ENCODE measurements at places on chromosomes 2 and 18.

DNA sequence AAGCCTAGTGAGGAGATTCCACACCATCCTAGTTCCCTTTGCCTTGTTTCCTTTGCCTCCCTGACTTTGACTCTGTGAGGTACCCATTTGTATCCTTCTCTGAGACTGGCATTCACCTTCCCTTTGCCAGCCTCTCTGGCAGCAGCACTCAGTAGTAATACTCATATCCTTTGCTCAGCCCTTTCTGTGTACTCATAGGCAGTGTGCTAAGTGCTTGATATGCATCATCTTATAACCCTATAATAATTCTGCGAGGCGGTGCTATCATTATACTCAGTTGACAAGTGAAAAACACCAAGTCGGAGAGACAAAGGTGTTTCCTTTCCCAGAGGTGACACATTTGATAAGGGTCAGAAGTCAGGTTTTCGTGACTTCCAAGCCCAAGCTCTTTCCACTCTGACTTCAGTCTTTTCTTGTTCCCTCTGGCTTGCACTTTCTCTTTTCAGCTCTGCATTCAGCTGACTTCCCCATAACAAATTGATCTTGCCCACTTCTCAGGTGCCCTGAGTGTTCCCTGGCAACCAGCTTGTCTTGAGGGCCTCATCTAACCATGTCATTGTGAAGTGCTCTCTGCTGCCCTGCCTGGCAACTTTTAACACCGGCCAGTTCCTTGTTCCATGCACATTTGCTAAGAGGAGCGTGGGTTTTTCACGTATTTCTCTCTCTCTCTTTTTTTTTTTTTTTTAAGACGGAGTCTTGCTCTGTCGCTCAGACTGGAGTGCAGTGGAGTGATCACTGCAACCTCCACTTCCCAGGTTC, 94.5 kb upstream of the UPP2 start:
- peak; percentile 17 for DNase-seq

DNA sequence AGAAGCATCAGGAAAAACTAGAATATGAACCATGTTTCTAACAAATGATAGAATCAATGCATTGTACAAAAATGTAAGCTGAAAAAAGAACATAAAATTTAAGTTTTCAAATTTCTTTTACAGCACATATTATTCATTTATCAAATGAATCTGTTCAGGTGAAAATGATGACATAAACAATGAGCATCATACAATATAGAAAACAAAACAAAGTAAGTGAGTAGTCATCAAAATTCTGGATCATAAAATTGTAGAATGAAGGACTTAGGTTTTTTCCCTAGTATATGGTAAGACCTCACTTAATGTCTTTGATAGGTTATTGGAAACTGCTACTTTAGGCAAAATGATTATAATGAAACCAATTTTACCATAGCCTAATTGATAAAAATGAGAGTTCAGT, 427.0 kb upstream of the KCNH7 start:
- DNase-seq = no peak

- no peak for DNase-seq
These were observed 39.5 kb downstream of the ORC4 start for GRCh38 chr2:147980940-147981528.

- DNase-seq = no peak
These were observed 263.5 kb upstream of the LRRTM1 start for GRCh38 chr2:80568011-80568410.

DNA sequence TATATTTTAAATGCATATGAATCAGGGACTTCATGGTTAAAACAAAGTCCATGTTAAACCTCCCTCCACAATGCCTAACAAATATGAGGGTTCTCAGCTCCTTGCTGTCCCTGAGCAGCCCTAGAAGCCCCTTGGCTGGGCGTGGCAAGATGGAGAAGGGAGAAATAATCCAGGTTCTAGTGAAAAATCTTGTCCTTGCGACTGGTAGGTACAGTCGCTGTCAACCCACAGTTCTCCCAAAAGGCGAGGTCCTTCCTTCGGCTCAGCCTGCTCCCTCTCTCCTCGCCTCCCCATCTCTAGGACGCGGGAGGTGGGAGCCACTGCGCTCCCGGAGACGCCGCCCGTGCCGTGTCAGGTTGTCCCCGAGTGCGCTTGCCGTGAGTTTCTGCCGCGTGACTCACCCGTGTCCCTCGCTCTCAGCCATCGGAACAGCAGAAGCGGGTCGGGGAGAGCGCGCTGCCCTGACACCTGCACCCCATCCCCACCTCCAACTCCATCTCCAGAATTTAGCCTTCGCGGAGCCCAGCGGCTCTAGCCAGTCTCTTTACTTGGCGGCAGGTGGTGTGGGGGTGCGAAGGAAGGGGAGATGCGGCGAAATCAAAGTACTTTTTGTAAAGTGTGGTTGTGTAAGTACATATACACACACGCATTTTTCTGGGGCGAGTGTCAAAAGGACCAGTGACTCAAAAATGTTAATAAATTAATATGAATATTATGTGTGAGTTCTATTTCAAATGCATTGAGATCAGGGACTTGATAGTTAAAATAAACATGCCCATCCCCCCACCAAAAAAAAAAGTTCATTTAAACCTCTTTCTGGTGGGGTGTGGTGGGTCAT, 65.1 kb upstream of the TMEM17 start:
- DNase-seq = no peak

- no peak for DNase-seq
These were observed 8.8 kb upstream of the TTLL4 start for GRCh38 chr2:218701806-218702205.

GRCh38 chr18:32974421-32975162, 201.8 kb upstream of the KLHL14 start:
- DNase-seq = peak; percentile 14

Data from NCI-H748 treated with DMSO at 0.1 percent for 48 hours (cell line).